ENCODE measurements at places on chromosomes 2 and 18. TPM values are rescaled to one million over a fixed set of nuclear protein-coding genes. Genes with fewer than 3 reads are reported as not detected.

RNF125 gene
- 29.2 TPM for total RNA-seq

CCDC85A gene
- total RNA-seq, result 0.47 TPM

IL18R1 gene
- 0.17 TPM for total RNA-seq

C2orf78 gene
- not detected for total RNA-seq

GATA6 gene
- total RNA-seq, result not detected

ANO7 gene
- 5.1 TPM for total RNA-seq

ACVR1C gene
- 1.1 TPM for total RNA-seq

CPSF3 gene
- 105 TPM for total RNA-seq

POTEI gene
- total RNA-seq, result 0.56 TPM

Data from GM23338 (cell line).